Astrocyte (in vitro differentiated cells and primary cell): ENCODE measurements at places on chromosomes 16 and 17.

- DNase-seq = no peak
- no peak overlapping the region for H3K27ac ChIP-seq
- peaks cover 10% of the 10 kb centered on the region for H3K4me1 ChIP-seq
These were observed 15.5 kb upstream of the SPNS2 start for GRCh38 chr17:4483012-4483840.

DNA sequence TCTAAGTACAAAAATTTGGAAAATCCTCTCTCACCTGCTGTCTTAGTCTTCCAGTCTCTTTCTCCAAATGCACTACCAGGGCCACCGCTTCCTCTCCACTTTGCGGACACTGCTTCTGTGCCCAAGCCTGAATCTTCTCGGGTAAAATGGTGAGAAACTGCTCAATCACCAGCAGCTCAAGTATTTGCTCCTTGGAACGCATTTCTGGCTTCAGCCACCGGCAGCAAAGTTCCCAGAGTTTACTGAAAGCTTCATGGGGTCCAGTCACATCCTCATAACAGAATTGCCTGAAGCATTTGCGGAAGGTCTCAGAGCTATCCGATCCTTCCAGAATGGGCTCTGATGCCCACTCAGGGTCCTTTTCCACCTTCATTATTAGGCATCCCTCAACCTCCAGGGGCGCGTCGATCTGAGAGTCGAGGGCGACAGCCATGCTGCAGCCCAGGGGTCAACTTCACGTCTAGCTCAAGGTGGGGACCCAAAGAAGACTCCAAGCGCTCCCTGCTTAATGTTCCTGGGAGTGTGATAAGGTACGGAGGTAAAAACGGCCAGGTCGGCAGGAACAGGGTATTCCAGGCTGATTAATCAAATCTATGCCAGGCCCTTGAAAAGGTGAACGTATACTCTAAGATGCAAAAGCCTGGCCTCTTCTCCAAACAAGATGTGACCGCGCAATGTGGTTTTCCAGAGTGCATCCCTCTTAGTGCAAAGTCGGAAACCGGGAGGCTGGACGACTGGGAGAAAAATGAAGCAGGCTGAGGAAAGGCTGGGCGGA, 763 bp downstream of the ZKSCAN2 start:
- peaks cover 8% of the 10 kb centered on the region for H3K4me1 ChIP-seq
- peak overlapping the region; percentile 70 for H3K4me3 ChIP-seq
- no peaks in the 10 kb centered on the region for H3K27me3 ChIP-seq
- H3K27ac ChIP-seq = peak overlapping the region; percentile 96
- H3K36me3 ChIP-seq = peaks cover 2% of the 10 kb centered on the region

GRCh38 chr16:28064706-28065249, 1.3 kb upstream of the GSG1L start:
- H3K36me3 ChIP-seq = no peaks in the 10 kb centered on the region
- no peak overlapping the region for H3K4me3 ChIP-seq
- H3K27ac ChIP-seq = no peak overlapping the region
- H3K27me3 ChIP-seq = peaks cover 55% of the 10 kb centered on the region
- no peak for DNase-seq

DNA sequence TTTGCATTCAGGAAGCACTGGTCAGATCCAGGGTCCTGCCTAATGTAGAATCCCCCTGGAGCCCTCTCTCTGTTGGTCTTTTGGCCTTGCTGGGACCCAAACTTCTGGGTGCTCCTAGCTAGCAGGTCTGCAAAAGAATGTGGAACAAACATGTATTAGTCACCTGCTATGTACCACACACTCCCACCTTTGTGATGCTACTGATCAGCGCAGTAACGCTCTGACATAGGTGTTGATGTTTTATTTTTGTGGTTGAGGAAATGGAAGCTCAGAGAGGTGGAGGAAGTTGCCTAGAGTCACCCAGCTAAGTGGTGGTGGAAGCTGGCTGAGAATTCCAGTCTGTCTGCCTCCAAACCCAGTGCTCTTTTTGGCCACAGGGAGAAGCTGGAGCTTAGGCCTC, 35.8 kb upstream of the LGALS9 start:
- peaks cover 4% of the 10 kb centered on the region for H3K36me3 ChIP-seq
- no peak for DNase-seq
- H3K4me3 ChIP-seq = no peak overlapping the region
- H3K4me1 ChIP-seq = no peaks in the 10 kb centered on the region

- H3K27me3 ChIP-seq = peaks cover 9% of the 10 kb centered on the region
- DNase-seq = no peak
- H3K4me1 ChIP-seq = no peaks in the 10 kb centered on the region
- no peaks in the 10 kb centered on the region for H3K36me3 ChIP-seq
- no peak overlapping the region for H3K27ac ChIP-seq
- no peak overlapping the region for H3K4me3 ChIP-seq
These were observed 12.6 kb upstream of the ETV4 start for GRCh38 chr17:43558805-43559160.

- H3K4me3 ChIP-seq = peak overlapping the region; percentile 64
- peak overlapping the region; percentile 28 for H3K27ac ChIP-seq
- no peaks in the 10 kb centered on the region for H3K27me3 ChIP-seq
- DNase-seq = no peak
- H3K36me3 ChIP-seq = peaks cover 9% of the 10 kb centered on the region
- H3K4me1 ChIP-seq = peaks cover 33% of the 10 kb centered on the region
These were observed 7.6 kb downstream of the MYO1C start for GRCh38 chr17:1484676-1485422.

GRCh38 chr16:30342751-30343490, 12.2 kb downstream of the CD2BP2 start:
- no peak overlapping the region for H3K27ac ChIP-seq
- H3K4me3 ChIP-seq = no peak overlapping the region
- H3K4me1 ChIP-seq = no peaks in the 10 kb centered on the region
- no peaks in the 10 kb centered on the region for H3K36me3 ChIP-seq
- H3K27me3 ChIP-seq = no peaks in the 10 kb centered on the region

GRCh38 chr17:70863436-70864248, 694.3 kb downstream of the KCNJ2 start:
- no peaks in the 10 kb centered on the region for H3K27me3 ChIP-seq
- H3K4me3 ChIP-seq = no peak overlapping the region
- H3K4me1 ChIP-seq = no peaks in the 10 kb centered on the region
- H3K36me3 ChIP-seq = no peaks in the 10 kb centered on the region
- DNase-seq = peak; percentile 79

- H3K4me1 ChIP-seq = peaks cover 18% of the 10 kb centered on the region
- H3K4me3 ChIP-seq = no peak overlapping the region
- no peaks in the 10 kb centered on the region for H3K27me3 ChIP-seq
- no peak for DNase-seq
These were observed 86.2 kb upstream of the CREBBP start for GRCh38 chr16:3966681-3967080.

- DNase-seq = no peak
- no peaks in the 10 kb centered on the region for H3K36me3 ChIP-seq
- no peak overlapping the region for H3K4me3 ChIP-seq
These were observed 152.1 kb downstream of the PMP22 start for GRCh38 chr17:15112846-15113617.

- DNase-seq = no peak
- no peaks in the 10 kb centered on the region for H3K27me3 ChIP-seq
- peaks cover 20% of the 10 kb centered on the region for H3K4me1 ChIP-seq
- no peaks in the 10 kb centered on the region for H3K36me3 ChIP-seq
These were observed 129.1 kb downstream of the CLEC16A start for GRCh38 chr16:11073407-11073999.

GRCh38 chr17:82745524-82745923, 6.3 kb upstream of the TBCD start:
- H3K4me3 ChIP-seq = no peak overlapping the region
- no peak for DNase-seq
- no peaks in the 10 kb centered on the region for H3K4me1 ChIP-seq
- H3K27ac ChIP-seq = no peak overlapping the region

GRCh38 chr16:1141716-1142115, 11.2 kb upstream of the CACNA1H start:
- H3K27me3 ChIP-seq = peaks cover 8% of the 10 kb centered on the region
- no peaks in the 10 kb centered on the region for H3K4me1 ChIP-seq
- no peak for DNase-seq

DNA sequence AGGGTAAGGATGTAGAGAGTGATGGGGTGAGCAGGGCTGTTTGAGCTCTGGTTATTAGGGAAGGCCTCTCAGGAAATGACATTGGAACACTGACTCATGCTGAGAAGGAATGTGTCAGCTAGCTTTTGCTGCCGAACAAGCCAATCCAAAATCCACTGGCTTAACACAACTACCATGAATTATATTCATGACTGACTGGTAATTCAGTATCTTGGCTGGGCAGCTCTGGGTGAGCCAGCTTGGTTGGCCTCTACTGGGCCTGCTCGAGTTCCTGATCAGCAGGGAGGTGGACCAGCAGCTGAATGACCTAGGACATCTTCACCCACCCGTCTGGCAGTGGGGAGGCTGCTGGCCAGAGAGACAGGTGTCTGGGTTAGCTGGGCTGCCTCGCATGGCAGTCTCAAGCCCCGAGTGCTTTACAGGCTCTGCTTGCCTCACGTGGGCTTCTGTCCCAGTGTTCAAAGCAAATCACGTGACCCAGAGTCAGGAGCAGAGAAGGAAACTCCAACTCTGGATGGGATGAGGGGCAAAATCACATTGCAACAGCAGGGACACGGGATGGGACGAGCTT, 209.4 kb downstream of the KATNIP start:
- H3K27ac ChIP-seq = peak overlapping the region; percentile 8
- peak; percentile 78 for DNase-seq
- peaks cover 33% of the 10 kb centered on the region for H3K4me1 ChIP-seq
- H3K27me3 ChIP-seq = no peaks in the 10 kb centered on the region
- H3K4me3 ChIP-seq = no peak overlapping the region

GRCh38 chr17:59371416-59372100, 40.1 kb downstream of the YPEL2 start:
- H3K27me3 ChIP-seq = no peaks in the 10 kb centered on the region
- no peak for DNase-seq
- no peak overlapping the region for H3K27ac ChIP-seq
- H3K36me3 ChIP-seq = no peaks in the 10 kb centered on the region
- no peak overlapping the region for H3K4me3 ChIP-seq
- peaks cover 53% of the 10 kb centered on the region for H3K4me1 ChIP-seq

DNA sequence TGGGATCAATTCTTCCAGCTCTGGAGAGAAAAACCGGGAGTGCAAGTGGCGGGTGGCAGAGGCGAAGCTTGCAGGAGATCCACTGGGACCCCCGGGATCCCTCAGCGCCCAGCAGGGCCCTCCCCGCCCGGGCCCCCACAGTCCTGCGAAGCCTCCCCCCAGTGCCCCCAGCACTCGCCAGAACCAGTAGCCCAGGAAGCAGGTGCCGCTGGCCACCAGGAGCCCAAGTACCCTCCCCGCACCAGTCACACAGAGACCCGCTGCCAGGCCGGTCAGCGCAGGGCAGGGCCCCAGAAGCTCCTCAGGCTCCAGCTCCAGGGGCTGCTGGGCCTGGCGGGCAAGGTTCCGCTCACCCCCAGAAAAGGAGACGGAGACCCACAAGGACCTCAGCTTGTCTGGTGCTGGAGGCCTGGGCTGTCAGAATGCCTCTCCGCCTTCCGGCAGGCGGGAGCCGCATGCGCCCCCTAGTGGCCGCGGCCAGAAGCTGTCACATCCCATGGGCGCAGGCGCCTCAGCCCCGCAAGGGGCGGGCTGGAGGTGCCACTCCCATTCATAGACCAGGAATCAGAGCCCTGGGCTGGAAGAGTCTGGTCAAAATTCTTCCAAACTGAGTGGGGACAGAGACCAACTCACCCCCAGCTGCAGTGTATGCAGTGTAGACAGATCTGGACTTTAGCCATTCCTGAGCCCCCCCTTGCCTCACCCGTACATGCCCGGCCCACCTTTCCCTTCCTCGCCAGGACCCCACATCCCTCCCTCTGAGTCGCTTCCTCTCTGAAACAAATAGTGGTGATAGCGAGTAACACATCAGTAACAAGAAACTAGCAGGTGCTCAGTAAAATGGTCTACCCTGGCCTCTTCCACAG, 1002.3 kb downstream of the KCNJ18 start:
- no peaks in the 10 kb centered on the region for H3K27me3 ChIP-seq
- H3K27ac ChIP-seq = no peak overlapping the region
- no peak for DNase-seq
- no peaks in the 10 kb centered on the region for H3K36me3 ChIP-seq
- no peak overlapping the region for H3K4me3 ChIP-seq

- no peak for DNase-seq
- peak overlapping the region; percentile 97 for H3K4me3 ChIP-seq
- H3K27ac ChIP-seq = peak overlapping the region; percentile 86
- no peaks in the 10 kb centered on the region for H3K27me3 ChIP-seq
- H3K4me1 ChIP-seq = peaks cover 15% of the 10 kb centered on the region
These were observed 537 bp downstream of the PALB2 start for GRCh38 chr16:23640615-23640930.

GRCh38 chr17:18921912-18922451, 30.0 kb upstream of the SLC5A10 start:
- no peaks in the 10 kb centered on the region for H3K36me3 ChIP-seq
- H3K4me3 ChIP-seq = no peak overlapping the region
- DNase-seq = peak; percentile 73
- H3K27ac ChIP-seq = peak overlapping the region; percentile 60
- peaks cover 15% of the 10 kb centered on the region for H3K4me1 ChIP-seq
- no peaks in the 10 kb centered on the region for H3K27me3 ChIP-seq

DNA sequence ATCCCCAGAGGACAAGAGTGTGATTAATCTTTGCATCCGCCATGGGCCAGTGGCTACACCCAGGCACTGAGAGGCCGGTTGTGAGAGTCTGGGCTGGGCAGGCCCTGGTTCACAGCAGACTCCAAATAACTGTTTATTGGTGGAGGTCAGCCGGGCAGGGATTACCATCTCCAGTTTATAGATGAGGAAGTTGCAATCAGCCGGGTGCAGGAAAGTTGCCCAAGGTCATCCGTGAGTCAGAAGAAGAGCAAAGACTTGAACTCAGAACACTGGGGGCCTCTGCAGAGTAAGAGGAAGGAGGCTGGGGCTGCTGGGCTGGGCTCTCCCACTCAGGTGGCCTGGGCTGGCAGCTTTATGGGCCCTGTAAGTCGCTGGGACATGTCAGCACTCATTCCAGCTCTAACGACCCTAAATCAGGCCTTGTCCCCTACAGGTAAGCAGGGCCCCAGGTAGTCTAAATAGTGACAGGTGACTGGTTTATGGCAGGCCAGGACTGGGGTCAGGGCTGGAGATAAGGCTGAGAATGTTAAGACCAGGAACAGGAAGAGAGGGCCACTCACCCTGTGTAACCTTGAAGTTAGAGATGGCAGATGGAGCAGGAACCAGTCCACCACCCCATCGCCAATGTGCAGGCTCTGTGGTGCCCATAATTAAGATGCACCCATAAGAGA, 2.1 kb upstream of the CA4 start:
- H3K27ac ChIP-seq = no peak overlapping the region
- H3K4me1 ChIP-seq = peaks cover 8% of the 10 kb centered on the region
- H3K27me3 ChIP-seq = peaks cover 72% of the 10 kb centered on the region
- H3K36me3 ChIP-seq = no peaks in the 10 kb centered on the region
